ENCODE measurements at places on chromosomes 2 and 18. TPM values are rescaled to one million over a fixed set of nuclear protein-coding genes. Genes with fewer than 3 reads are reported as not detected.

GRCh38 chr2:212938144-212938793 is 213.1 kb downstream of the IKZF2 start:
- no peaks in the 10 kb centered on the region for H3K27me3 ChIP-seq
- H3K4me1 ChIP-seq: peaks cover 19% of the 10 kb centered on the region
- H3K4me3 ChIP-seq: no peak overlapping the region
- H3K36me3 ChIP-seq: no peaks in the 10 kb centered on the region

GRCh38 chr18:52190631-52191030 is 149.4 kb upstream of the DCC start:
- H3K4me3 ChIP-seq: no peak overlapping the region
- no peaks in the 10 kb centered on the region for H3K4me1 ChIP-seq
- H3K36me3 ChIP-seq: no peaks in the 10 kb centered on the region

GRCh38 chr2:50455351-50455939 is 576.5 kb downstream of the NRXN1 start:
- H3K4me3 ChIP-seq: no peak overlapping the region
- no peak for DNase-seq
- H3K36me3 ChIP-seq: no peaks in the 10 kb centered on the region
- no peaks in the 10 kb centered on the region for H3K27me3 ChIP-seq
- no peak overlapping the region for H3K27ac ChIP-seq

GRCh38 chr2:208222351-208222750 is 32.5 kb downstream of the IDH1 start:
- H3K27me3 ChIP-seq: no peaks in the 10 kb centered on the region
- no peak for DNase-seq
- H3K4me3 ChIP-seq: no peak overlapping the region
- H3K27ac ChIP-seq: no peak overlapping the region
- H3K36me3 ChIP-seq: no peaks in the 10 kb centered on the region
- H3K4me1 ChIP-seq: no peaks in the 10 kb centered on the region

GBX2 gene
- total RNA-seq: not detected

UNC80 gene
- 0.03 TPM for total RNA-seq

Measured in hepatocyte (in vitro differentiated cells).